SK-N-MC (cell line): ENCODE measurements at places on chromosomes 7 and 10.
A peak's percentile ranks its signal among the peaks of the same experiment; 100 is the strongest.

GRCh38 chr7:98647326-98647725 is 30.2 kb downstream of the NPTX2 start:
- no peak for DNase-seq

DNA sequence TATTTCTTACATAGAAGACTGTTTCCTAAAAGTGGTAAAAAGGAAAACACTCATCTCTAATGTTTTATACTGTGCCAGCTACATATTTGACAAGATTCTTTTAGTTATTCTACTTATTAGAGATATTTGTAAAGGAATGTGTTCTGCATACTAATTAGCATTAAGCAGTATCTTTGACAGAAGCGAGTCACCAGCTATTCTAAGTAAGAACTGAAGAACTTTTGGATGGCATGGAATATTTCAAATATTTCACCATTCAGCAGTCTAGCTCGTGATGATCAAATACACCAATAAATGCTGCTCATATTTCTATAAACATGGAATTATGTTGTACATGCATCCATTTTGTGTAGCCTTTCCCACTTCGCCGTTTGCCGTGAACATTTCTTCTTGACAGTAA is 241.6 kb upstream of the TCF7L2 start:
- DNase-seq = no peak

DNA sequence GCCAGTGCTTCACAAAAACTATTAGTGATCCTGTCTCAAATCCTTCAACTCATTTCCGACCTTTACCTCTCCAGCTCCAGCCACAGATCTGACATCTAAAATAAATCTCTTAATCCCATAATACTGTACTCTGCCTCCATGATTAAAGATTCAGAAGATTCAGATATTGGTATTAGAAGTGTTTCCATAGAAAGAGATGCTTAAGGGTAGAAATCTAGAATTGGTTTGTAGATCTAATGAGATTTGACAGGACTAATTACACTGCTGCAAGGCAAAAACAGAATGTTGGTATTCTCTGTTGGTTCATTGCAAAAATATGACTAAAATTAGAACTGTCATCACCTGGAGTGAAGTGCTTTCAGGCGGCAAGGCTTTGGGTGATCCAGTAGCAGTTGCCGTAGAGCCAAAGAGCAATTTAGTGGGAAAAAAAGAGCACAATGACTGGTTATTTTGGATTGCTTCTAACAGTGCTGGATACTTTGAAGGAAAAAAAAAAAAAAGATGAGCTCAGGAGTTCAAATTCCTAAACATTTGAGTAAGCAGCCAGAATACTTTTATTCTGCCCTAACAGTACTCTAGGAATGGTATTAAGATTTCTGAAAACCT is 940.1 kb upstream of the SORCS1 start:
- DNase-seq = no peak

- no peak for DNase-seq
These were observed 31.0 kb downstream of the PHYH start for GRCh38 chr10:13268841-13269240.

DNA sequence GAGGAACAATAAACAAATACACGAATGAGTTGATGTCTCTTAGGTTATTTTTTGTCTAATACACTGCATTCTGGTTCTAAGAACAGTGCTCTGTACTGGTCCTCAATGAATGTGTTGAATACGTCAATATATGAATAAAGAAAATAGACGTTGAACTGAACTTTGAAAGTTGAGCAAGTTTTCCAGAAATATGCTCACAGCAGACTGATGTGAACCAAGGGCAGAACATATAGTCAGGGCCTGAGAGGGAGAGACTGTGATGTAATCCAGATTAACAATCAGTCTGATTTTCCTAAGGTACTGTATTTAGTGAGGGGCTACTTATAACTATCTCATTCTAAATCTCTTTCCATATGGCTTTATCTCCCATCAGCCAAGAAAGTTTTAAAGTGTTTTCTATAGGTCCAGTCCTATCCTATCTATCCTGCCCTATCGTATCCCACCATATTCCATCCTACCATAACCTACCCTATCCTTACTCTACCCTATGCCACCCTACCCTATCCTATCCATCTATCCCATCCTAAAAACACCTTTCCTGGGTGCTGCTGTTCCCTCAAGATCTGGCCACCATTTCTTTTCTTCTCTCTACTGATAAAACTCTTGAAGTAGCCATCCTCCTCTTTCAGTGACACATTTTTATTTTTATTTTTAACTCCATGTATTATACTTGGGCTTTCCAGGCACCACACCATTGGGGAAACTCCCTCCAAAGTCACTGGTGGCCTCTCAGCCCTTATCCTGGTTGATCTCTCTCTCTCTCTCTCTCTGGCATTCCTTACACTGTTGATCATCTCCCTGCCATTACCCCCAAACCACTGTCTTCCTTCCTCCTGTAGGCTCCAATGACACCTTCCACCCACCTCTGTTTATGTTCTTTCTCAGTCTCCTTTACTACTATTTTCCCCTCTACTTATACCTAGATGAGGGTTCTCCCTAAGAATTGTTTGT is 212.3 kb upstream of the SLC26A5 start:
- DNase-seq = no peak

DNA sequence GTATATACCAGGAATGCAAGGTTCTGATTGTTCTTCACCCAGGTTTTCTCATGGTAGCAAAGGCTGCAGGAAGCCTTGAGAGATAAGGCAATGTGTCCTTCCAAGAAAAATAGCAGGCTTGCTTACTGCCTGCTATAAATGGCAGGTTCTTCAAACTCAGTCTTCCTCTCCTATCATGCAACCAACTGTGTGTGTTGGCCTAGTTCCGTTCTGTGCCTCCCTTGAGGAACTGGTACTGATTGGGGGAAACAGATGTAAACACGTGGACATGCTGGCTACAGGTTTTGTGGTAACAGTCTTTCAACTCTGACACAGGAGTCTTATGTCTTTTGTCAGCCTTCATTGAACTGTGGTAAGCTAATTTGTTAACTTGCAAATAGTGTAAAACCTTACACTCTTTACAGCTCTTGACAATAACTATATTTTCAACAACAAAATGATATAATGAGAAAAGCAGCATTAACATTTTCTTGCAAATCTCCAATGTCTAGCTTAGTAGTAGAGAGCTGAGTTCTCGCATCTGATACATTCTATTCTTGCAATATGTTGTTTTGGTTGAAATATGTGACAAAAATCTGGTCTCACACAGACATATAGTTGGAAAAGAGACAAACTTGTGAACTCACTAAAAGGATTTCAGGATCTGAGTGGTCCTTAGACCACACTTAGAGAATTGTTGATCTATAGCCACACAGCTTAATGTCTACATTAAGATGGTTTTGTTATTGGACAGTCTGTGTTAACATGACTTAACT is 54.7 kb upstream of the LSM8 start:
- no peak for DNase-seq

DNA sequence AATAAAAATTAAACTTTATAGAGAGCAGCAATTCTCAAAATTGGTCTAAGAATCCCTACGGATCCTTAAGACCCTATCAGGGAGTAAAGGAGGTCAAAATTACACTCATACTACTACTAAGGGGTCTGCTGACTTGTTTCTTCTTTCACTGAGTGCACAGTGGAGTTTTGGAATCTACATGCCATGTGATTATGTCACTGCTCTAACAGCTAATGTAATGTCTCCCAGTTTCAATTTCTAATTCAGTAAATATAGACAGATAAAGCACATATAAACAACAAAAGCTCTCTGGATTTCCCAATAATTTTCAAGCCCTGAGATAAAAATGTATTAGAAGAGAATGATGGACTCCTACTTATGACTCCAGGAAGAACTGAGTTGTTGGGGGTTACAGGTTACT is 74.6 kb downstream of the WAPL start:
- no peak for DNase-seq

DNA sequence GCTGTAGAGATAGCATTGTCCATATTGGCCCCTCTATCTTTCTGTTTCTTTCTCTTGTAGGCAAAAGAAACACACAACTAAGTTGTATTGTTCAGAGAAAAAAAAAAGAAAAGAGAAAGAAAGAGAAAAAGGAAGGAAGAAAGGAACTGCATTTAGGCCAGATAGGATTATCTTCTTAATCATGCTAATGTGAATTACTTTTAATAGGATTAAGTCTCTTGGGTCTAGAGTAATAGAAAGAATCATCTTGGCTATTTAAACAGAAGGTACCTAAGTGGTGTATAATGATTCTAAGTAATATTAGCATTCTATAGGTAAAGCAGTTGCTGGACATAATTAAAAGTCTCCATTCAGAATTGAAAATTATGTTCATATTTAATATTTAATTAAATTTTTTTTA is 42.2 kb downstream of the GPR85 start:
- no peak for DNase-seq

DNA sequence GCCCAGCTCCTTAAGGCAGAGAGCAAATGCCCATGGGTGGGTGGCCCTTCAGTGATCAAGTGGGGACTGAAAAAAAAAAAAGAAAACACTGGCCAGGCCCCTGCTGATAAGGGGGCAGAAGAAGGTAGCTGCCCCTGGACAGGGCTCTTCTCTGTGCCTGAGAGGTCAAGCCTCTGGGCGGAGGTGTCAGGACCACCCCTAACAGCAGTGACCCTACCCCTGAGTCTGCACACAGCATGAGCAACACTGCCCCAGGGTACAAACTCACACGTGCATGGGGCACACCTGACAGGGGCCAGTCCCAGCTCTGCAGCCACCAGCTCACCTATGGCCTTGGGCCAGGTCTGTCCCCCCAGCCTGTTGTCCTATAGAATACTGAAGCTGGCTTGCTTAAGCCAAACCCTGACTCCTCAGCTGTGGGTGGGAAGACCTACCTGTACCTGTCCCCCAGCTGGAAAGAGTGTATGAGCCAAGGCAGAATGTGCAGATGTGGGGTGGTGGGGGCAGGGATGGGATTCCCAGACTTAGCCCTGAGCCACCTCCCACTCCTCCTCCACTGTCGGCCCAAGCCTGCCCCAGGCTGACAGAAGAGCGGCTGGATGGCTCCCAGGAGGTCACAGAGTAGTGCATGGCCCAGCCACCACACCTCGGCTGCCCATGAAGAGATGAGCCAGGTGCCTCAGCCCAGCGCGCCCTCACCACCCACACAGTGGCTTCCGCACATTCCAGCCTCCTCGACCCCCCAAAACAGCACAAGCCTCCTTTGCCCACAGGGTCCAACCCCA is 23.7 kb downstream of the KCNH2 start:
- no peak for DNase-seq

DNA sequence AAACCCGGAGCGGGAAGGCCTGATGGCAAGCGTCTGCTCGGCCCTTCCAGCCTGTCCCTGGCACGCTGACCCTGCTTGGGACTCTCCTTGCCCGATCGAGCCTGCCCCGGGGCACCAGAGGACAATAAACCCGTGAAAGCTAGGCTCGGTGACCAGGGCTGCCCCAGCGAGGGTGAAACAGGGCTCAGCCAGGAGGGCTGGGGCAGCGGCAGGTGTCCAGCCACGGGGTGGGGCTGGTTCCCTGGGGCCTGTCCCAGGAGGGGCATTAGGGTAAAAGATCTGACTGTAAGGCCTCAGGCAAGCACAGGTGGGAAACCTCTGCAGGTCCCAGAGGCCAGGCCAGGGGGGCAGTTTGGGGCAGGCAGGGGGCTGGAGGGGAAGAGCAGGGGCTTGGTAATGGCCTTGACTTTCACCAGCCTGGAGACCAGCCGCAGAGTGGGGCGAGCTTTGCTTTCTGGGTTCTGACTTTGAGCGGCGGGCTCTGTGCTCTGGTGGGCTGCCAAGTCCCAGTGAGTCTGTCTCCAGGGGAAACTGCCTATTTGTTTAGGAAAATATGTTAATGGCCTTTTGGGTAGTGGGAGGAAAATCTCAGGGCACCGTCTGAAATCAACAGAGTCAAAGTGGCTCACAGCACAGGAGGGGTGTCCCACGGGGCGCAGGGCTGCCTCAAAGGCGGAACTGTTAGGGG is 68.2 kb upstream of the INPP5A start:
- no peak for DNase-seq

DNA sequence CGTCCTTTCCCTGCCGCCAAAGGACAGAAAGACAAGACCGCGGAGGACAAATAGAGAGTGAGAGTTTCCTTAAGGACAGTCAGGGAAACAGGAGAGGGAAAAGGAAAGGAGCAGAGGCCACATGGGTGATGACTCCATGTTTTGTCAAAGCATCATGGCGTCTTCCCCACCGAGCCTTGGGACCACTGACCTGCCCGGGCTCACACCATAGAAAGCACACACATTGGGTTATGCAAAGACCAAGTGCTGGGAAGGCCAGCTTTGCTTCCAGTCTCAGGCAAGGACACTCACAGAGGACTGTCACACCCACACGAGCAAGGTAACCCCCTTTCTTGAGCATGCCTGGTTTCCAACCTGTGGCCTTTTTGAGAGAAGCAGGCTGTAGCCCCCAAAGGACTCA is 23.3 kb upstream of the HABP2 start:
- DNase-seq = no peak

GRCh38 chr7:39880556-39880955 is 69.5 kb upstream of the CDK13 start:
- no peak for DNase-seq

GRCh38 chr10:87952612-87953011 is 89.2 kb downstream of the PTEN start:
- DNase-seq = no peak

- no peak for DNase-seq
These were observed 47.0 kb upstream of the TMEM140 start for GRCh38 chr7:135100856-135101255.

DNA sequence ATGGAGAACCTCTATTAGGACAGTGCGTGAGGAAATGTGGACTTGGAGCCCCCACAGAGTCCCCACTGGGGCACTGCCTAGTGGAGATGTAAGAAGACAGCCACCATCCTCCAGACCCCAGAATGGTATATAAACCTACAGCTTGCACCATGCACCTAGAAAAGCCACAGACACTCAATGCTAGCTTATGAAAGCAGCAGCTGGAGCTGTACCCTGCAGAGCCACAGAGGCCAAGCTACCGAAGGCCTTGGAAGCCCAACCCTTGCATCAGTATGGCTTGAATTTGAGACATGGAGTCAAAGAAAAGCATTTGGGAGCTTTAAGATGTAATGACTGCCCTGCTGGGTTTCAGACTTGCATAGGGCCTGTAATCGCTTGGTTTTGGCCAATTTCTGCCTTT is 361.3 kb downstream of the ZNF248 start:
- DNase-seq = no peak

GRCh38 chr10:124743191-124744101 is 732 bp downstream of the FAM53B start:
- DNase-seq = no peak

- DNase-seq = no peak
These were observed 47.3 kb downstream of the NPVF start for GRCh38 chr7:25180946-25181345.

GRCh38 chr10:129949891-129950291 is 14.2 kb downstream of the EBF3 start:
- DNase-seq = peak; percentile 72

DNA sequence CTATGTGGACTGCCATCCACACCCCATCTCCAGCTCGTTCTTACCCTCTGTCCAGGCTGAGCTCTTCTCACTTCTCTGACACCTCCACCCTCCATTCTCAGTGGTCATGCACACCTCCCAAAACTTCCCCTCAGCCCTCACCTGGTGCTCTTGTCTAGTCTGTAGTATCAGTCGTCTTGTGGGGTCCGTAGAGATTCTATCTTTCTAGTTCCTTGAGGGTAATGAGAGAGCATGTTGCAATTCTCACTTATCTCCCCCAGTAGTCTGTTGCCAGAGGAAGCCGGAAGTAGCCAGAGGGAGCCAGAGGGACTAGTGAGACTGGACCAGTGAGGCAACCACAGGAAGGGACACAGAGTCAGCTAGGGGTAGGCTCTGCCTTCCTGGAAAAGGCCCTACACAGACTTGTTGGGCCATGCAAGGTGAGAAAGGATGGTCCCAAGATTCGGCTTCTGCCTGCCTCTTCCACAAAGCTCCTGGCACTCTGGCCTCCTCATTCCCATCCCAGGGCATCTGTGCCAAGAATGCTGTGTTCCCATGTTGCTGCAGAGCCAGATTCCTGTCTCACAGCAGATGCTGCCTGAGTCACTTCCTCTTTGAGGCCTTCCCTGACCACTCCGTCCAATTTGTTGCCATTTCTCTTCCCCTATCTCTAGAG is 50.6 kb upstream of the DUSP5 start:
- no peak for DNase-seq
